Left lobe of liver (tissue), 2 donors: ENCODE measurements at places on chromosomes 4 and X. TPM values are rescaled to one million over a fixed set of nuclear protein-coding genes. Genes with fewer than 3 reads are reported as not detected.

Gene SYP
- total RNA-seq, result 0.10 TPM

Gene RBM46
- 0.15 TPM for total RNA-seq

Gene SPANXC
- total RNA-seq, result not detected

Gene NDUFB11
- 67.1 TPM for total RNA-seq

Gene CYLC1
- not detected for total RNA-seq

Gene IQCM
- not detected for total RNA-seq

Gene UGT2B17
- 9.8 TPM for total RNA-seq

Gene GSX2
- not detected for total RNA-seq

Gene FAT1
- total RNA-seq, result 33.4 TPM

Gene CHRDL1
- 0.28 TPM for total RNA-seq

Gene TMSB15A
- total RNA-seq, result not detected

Gene CLDN2
- 6.0 TPM for total RNA-seq

Gene TEX11
- total RNA-seq, result not detected

Gene CSAG3
- not detected for total RNA-seq

Gene CT83
- not detected for total RNA-seq
